ENCODE measurements at places on chromosomes 13 and 19.
A peak's percentile ranks its signal among the peaks of the same experiment; 100 is the strongest.

- peak; percentile 74 for DNase-seq
These were observed at the start of gene LIN7B for GRCh38 chr19:49113762-49114629. TSS of gene LIN7B (plus strand) at chr19:49114370. CDS start at chr19:49114405, 35 bp downstream.

GRCh38 chr19:40143612-40144011, 47.6 kb upstream of the MAP3K10 start:
- DNase-seq = no peak

DNA sequence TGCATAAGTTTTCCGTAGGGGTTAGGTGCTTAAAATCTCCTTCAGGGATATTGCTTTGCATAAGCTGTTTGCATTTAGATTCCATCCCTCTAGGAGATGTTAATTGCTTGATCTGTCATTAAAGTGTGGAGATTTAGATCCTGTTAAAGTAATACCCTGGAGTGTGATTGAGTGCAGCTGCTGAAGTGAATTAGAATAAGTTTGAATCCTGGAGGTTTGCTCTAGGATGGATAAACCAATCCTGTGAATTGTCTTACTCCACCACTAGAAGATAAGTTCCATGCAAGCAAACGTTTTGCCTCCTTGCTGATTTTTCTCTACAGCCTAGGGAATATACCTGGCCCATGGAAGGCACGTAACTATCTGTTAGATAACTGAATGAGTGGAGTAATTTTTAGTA, 1487.2 kb upstream of the PRR20A start:
- no peak for DNase-seq

DNA sequence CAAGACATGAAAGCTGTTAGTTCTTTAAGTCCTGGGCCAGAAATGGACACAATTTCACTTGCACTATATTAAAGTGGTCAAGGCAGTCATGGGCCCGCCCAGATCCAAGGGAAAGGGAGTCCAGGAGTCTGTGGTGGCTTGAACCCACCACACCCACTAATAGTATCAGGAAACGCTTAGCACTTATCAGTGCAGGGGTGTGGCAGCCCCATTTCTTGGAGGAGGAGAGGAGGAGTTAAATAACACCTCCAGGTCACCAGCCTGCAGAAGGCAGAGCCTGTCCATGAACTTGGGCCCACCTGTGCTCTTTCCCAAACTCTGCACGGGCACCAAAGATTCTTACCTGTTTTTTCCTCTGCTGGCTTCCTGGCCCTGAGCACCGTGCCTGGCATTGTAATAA, 5.4 kb upstream of the NTN5 start:
- no peak for DNase-seq

DNA sequence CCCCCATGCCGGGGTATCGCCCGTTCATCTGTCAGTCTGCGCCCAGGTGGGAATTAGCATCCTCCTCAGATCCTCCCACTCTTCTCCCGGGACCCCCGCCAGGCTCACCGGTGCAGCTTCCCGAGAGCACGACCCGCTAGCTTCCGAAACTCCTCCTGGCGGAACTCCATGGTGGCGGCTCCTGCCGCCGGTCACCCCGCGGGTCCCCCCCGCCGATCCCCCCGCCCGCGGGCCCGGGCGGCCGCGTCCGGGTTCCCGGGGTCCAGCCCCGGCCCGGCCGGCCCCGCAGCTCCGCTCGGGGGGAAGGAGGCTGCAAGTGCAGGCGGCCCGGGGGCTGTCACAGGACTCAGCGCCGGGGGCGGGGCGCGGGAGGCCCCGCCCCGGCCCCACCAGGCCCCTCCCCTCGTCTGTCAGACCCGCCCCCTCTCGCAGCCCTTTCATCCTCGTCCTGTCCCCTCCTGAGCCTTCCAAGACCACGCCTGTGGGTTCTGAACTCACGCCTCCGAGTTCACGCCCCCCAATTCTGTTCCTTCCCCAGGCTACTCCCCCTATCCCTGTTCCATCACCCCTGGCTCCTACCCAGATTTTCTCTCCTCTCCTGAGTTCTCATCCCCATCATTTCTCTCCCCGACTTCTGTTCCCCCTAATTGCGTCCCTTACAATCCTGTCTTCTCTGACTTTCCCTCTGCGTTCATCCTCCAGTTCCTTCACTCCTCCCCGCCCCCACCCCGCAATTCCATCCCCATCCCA, at the start of gene SLC17A7:
Gene SLC17A7, minus strand, starts transcription at position 318 of the 750 bp plus-strand sequence. Its CDS starts 148 bp downstream, at position 170.
- no peak for DNase-seq

- no peak for DNase-seq
These were observed 12.4 kb downstream of the SBNO2 start for GRCh38 chr19:1161716-1162115.

DNA sequence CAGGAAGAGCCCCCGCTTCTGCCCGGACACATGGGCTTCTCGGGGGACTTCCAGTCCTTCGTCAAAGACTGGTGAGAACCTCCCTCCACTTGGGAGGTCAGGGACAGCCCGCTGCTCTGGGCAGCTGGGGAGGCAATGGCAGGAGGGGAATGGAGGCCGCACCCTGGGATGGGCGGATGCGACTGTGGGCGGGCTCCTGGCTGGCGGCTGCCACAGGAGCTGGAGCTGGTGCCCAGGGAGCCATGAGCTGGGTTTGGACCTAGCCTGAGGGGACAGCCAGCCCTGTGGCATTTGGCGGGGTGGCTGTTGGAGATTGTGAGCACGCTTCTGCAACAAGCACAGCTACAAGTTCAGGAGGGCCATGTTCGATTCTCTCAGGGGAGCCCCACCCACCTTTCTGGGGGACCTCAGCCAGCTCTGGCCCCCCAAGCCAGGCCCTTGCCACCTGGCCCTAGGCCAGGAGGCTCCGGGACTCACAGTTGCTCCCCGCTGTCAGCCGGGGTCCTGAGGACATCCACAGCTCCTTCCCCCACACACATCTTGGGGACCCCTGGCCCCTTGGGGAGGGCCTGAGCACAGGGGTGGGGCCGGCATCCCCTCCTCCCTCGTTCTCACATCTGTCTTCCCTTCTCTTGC, 3.0 kb upstream of the TGFBR3L start:
- DNase-seq = no peak

GRCh38 chr19:58372311-58373133, 8.3 kb downstream of the ZNF837 start:
- DNase-seq = peak; percentile 48

- DNase-seq = no peak
These were observed 55.8 kb upstream of the SPATA13 start for GRCh38 chr13:24104723-24105122.

DNA sequence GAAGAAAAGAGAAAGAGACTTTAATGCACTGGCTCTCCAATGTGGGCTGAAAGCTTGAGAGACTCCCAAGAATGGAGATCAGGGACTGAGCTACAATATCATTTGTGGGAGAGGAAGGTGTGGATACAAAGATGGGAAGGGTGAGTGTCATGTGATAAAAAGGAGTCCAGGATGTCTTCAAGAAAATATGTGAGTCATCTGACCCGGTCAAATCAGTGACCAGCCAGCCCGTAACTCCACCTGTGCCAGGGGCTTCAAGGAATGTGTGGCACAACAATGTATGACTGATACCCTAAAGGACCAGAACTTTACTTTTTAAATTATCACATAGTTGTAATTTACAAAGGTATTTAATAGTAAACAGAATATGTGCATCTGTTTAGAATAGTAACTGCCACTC, 97.2 kb downstream of the DOCK9 start:
- no peak for DNase-seq

DNA sequence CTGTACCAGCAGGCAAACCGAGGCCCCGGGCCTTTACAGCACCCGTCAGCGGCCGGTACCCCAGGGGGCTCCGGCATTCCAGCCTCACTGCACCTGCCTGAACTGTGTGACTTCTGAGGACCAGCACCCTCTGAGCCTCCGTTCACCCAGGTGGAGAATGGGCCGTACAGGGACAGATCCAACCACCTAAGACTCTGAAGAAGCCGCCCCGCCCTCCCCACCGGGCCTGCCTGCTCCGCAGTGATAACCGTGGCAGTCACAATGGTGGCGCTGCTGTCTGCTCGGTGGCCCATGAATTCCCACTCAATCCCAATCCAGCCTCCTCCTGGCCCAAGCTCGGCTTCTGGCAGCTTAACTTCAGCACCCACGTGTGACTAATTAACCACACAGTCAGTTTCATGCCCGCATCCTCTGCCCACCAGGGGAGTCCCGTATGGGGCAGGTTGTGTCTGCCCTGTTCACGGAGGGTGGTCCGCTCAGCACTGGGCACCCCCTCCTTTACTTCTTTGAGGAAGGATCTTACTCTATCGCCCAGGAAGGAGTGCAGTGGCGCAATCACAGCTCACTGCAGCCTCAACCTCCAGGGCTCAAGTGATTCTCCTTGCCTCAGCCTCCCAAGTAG, 3.4 kb downstream of the TCF3 start:
- DNase-seq = no peak

Data from RKO (cell line).